ENCODE measurements at places on chromosomes 2 and 18. TPM values are rescaled to one million over a fixed set of nuclear protein-coding genes. Genes with fewer than 3 reads are reported as not detected.

CAPN14 gene
- total RNA-seq = 0.05 TPM

GAD1 gene
- total RNA-seq = 0.79 TPM

MYO1B gene
- 82.7 TPM for total RNA-seq

MYCN gene
- not detected for total RNA-seq

SAG gene
- not detected for total RNA-seq

SYT4 gene
- total RNA-seq = not detected

BCL11A gene
- total RNA-seq = 0.04 TPM

SCN7A gene
- not detected for total RNA-seq

MC2R gene
- not detected for total RNA-seq

PDCD1 gene
- not detected for total RNA-seq

TDRD15 gene
- not detected for total RNA-seq

SMIM21 gene
- total RNA-seq = not detected

CABLES1 gene
- 12.9 TPM for total RNA-seq

MC5R gene
- total RNA-seq = not detected

SOWAHC gene
- total RNA-seq = 21.1 TPM

CD302 gene
- total RNA-seq = 2.8 TPM

C18orf32 gene
- total RNA-seq = 21.0 TPM

C2orf80 gene
- total RNA-seq = not detected

KCNG2 gene
- total RNA-seq = not detected

CROCC2 gene
- not detected for total RNA-seq

C2orf66 gene
- total RNA-seq = 0.07 TPM

ACOXL gene
- not detected for total RNA-seq

RAB6D gene
- not detected for total RNA-seq

GAL3ST2 gene
- not detected for total RNA-seq

TXNDC2 gene
- total RNA-seq = 0.38 TPM

CPO gene
- total RNA-seq = not detected

TMEM198 gene
- total RNA-seq = 0.54 TPM

LIPG gene
- 0.10 TPM for total RNA-seq

TBC1D8 gene
- total RNA-seq = 38.3 TPM

ASTL gene
- total RNA-seq = not detected
